ENCODE measurements at places on chromosomes 3 and 15.

GRCh38 chr15:69916169-69916785 is 181.4 kb downstream of the TLE3 start:
- DNase-seq, result no peak

DNA sequence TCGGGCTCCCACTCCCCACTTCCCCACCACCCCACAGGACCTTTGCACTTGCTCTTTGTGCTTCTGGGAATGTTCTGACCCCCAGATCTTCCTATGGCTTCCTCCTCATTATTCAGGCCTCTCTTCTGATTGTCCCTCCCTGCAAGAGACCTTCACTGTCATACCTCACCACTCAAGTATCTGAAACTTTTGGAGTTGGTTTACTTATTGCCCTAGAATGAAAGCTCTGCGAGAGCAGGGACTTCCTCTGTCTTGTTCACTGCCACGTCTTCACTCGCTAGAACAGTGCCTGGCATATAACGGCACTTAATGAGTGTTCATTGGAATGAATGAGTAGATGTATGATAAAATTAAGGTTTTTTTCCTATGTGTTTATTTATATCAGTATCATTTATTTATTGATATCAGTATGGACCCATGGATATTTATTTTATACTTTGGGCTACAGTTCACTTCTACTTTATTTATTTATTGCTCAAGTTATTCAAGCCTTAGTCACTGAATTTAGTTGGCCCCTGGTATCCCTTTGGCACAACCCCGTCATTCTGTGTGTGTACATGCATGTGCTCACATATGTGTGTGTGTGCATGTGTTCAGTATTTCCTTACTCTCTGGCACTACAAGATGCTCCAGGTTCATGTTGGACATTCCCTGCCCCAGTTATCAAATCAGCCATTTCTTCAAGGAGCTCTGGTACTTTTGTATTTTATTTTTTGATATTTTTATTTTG is 197.6 kb downstream of the THSD4 start:
- no peak for DNase-seq

- DNase-seq, result no peak
These were observed 225.1 kb downstream of the SNRPN start for GRCh38 chr15:25179673-25180511.

- no peak for DNase-seq
These were observed 290.0 kb upstream of the GADL1 start for GRCh38 chr3:31184261-31185061.

- DNase-seq, result peak; percentile 39
These were observed 16.4 kb downstream of the CLK3 start for GRCh38 chr15:74631935-74632560.

DNA sequence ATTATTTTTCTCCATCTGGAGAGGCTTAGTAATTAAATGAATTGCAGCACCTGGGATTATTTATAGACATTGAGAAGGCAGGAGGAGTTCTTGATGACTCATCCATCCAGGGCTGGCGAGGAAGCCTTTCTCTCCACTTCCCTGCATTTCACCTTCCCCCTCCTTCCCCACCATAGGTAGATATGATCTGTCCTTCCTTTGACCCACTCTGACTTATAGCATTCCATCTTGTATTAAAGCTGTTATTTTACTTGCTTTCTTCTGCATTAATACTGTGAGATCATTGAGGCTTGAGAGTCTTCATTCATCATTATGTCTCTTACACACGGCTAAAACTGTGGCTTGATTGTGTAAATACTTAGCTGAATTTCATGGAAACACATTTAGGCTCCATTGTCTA is 288.8 kb downstream of the FEZF2 start:
- DNase-seq, result no peak

DNA sequence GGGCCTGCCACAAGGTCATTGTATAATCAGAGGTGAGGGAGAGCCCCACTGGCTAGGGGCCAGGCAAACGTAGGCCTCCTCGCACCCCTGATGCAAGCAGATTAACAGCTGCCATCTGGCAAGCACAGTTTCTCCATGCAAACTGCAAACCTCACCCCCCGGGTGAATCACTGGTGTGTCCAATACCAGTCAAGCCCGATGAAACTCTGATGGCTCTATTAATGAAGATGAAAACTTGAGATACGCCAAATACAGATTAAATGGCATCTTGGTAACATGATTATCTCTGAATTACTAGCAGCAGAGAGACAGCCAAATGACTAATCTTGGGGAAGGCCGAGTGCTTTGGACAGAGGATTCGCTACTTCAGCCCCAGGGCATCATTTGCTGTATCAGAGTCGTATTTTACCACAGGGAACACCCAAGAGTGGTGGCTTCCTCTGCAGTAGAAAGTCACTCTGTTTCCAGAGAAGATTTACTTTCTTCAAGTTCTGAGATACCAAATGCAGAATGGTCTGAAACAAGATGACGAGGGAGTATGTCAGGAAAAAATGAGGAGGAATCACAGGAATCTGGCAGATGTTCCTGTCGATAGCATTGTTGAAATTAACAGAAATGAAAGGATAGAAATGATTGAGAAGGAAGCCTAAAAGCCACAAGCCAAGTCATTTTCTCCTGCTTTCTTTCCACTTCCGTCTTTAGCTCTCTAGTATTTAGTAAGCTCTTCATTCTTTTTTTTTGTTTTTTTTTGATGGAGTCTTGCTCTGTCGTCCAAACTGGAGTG is 96.2 kb upstream of the NR2F2 start:
- DNase-seq, result no peak

DNA sequence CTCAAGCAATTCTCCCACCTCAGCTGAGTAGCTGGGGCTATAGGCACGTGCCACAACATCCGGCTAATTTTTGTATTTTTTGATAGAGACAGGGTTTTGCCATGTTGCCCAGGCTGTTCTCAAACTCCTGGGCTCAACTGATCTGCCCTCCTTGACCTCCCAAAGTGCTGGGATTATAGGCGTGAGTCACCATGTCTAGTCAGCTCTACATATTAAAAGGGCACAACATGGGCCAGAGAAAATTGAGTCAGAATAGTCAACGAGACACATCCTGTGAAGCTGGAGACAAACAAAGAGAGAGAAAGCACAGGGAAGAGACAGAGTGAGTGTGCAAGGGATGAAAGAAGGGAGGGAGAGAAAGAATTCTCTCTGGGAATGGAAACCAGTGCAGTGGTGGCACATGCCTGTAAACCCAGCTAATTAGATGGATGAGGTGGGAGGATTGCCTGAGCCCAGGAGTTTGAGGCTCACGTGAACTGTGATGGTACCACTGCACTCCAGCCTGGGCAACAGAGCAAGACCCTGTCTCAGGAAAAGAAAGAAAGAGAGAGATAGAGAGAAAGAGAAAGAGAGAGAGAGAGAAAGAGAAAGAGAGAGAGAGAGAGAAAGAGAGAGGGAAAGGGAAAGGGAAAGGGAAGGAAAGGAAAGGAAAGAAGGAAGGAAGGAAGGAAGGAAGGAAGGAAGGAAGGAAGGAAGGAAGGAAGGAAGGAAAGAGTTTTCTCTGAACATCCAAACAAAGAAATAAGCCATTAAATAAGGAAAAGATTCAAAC is 107.2 kb upstream of the SLC25A36 start:
- DNase-seq, result no peak

GRCh38 chr3:70000028-70000410 is 486 bp downstream of the SAMMSON start:
- DNase-seq, result no peak

DNA sequence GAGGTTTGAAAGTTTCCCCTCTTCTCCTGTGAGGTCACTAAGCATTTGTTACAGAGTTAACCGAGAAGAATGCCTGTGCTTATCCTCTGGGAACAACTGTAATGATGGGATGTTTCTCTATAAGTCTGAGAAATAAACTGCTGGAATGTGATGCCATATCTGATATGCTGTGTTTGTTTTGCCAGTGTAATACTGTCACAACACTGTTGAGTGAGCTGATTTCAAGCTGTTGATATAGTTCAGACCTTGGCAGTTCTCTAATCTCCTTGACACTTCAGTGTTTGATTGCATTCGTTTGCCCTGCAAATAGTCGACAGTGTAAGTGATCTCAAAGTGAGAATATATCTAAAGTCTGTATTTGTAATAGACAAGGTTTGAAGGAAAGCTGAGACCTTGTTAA is 73.3 kb downstream of the PTPRG start:
- DNase-seq, result no peak

- DNase-seq, result no peak
These were observed 3.3 kb upstream of the HES1 start for GRCh38 chr3:194132465-194133286.

DNA sequence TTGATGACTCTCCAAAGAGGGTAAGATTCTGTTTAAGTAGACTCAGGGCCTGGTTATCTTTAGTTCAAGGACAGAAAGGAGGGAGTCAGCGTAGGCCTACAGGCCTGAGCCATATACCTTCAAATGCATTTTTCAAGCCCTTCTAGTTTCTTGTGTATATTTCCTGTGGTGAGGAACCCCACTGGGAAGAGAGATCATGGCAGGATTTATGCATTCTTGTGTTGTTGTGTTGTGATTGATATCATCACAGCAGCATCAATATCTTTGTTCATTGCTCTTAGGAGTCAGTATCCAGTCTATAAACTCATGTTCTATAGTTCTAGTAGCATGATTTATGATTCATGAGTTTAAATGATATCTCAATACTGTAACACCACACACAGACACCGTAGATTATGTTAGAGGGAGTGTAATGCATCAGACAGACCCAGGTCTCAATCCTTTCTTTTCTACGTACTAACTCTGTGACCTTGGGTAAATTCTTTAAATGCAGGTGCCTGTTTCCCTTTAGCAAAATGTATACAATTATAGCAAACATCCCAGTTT is 427.5 kb downstream of the PDCD6IP start:
- no peak for DNase-seq

DNA sequence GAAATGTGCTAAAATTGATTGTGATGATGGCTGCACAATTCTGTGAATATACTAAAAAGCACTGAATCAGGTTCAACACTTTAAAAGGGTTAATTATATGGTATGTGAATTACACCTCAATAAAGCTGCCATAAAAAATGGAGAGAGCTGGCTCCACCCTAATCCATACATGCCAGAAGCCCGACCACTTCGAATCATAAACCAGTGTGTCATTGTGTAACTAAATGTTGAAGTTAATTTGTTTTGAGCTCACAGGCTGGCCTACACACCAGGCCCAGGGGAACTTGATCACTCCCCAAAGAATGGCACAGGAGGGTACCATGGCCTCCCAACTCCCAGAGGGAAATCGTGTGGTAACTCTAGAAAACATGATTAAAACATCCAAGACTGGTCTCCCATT is 14.0 kb downstream of the PLCD1 start:
- DNase-seq, result no peak

- no peak for DNase-seq
These were observed 309.9 kb upstream of the RASGRP1 start for GRCh38 chr15:38874464-38874863.

DNA sequence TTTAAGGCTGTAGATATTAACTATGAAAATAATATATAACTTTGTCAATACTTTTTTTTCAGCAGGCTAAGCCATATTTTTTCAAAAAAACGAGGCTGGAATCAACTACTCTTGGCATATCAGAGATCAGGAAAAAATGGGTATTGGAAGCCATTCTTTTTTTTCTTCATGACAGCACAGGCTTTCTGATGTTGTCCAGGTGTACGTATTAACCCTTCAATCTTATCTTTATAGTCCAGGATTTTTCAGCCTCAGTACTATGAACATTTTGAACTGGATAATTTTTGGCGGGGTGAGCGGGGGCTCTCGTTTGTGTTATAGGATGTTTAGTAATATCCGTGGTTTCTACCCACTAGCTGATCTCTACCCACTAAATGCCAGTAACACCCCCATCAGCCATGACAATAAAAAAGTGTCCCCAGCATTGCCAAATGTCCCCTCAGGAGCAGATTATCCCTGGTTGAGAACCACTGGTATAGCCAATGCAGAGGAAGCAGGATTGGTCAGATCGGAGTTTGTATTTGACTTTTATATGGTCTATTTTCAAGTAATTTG is 52.0 kb downstream of the PLCL2 start:
- no peak for DNase-seq

DNA sequence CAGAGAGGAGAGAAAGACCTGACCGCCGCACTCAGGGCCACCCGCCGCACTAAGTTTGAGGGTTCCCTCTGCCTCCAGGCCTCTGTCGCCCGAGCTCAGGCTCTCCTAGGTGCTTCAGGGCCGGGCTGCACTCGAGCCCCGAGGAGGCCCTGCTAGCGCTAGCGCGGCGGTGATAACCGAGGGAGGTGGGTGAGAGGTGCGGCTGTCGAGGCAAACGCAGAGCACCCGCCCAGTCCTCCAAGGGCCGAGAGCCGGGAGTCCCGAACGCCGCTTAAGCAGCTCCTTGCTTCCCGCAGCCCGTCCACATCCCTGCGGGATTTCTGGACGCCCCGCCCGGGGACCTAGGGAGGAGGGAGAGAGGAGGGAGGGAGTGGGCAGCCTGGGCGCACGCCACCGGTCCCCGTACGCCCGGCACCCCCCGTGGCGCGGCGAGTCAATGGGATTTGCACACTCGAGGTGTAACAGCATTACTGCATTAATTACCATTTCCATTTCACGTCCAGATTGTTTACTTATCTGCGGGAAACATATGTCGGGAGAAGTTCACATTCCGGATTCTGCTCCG is 6.8 kb downstream of the SOX14 start:
- DNase-seq, result no peak

DNA sequence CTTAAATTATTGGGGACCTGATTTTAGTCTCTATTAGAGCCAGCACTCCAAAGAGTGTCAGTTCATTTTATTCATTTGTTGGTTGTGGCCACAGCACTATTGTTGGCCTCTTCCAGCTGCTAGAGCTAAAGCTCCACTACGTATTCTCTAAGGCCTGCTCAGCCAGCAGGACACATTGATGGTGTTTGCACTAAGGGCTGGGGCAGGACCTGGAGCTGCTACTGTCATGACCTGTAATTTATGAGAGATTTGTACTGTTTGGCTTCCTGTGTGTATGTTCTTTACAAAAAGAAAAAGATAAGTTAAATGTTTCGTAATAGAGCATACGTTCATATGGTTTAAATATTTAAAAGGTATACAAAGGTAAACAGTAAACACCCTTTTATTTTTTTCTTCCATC is 8.1 kb downstream of the GFM1 start:
- no peak for DNase-seq

- no peak for DNase-seq
These were observed 74.2 kb upstream of the PROK2 start for GRCh38 chr3:71859123-71859519.

DNA sequence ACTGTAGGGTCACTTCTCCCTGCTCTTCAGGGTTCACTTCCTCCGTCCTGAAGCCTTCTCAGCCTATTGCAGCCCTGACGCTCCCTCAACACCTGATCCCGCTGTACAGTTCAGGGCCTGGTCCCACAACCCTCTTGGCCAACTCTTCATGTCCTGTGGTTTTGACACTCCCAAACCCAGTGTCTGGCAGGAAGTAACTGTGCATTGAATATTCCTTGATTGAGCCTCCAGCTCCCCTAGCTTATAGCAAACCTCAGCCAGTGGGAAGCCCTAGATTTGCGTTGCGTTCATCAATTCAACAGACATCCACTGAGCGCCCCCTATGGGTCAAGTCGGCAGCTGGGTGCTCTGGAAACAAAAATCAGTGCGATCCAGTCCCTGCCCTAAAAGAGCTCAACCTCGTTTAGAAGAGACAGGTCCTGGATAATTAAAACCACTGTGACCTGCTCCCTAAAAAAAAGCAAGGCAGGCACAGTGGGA is 13.5 kb downstream of the UBAP1L start:
- DNase-seq, result peak; percentile 21
